Activated CD4-positive, alpha-beta T cell treated with anti-CD3 and anti-CD28 coated beads, Interleukin-2, amount 10 ng/mL, durations not matched to agents 24 days and 14 days (primary cell): ENCODE measurements at places on chromosomes 1 and 21.

DNA sequence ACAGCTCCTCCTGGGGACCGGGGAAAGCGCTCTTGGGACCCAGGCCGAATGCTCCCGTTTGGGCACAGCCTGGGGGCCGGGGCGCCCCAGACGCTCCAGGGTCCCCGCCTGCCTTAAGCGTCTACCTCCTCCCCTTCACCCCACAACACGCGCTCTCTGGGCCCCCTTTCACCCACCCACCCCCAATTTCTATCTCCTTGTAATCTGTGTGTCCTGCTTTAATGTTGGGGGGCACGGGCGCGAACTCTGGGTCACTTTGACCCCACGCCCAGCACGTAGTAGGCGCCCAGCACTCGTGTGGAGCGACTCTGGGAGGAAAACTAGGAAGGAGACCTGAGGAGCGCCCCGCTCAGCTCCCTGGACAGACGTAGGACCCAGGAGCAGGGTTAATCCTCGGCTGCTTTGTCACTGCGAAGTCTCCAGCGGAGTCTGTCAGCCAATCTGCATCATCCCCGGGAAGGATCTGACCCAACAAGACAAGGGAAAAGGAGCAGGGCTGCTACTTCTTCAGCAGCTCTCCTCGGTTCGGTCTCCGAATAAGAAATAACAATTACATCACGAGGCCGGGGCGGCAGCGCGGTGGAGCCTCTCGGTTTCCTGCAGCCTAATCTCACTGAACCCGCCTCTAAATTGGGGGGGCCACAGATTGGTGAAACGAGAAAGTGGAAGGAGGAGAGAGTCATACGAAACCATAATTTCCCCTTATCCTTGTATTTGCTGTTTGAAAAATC, 757 bp upstream of the NRIP1 start:
- peak overlapping the region; percentile 95 for H3K27ac ChIP-seq
- H3K36me3 ChIP-seq, result no peaks in the 10 kb centered on the region
- H3K4me1 ChIP-seq, result peaks cover 42% of the 10 kb centered on the region
- peak; percentile 92 for DNase-seq
- peak overlapping the region; percentile 95 for H3K4me3 ChIP-seq
- H3K27me3 ChIP-seq, result peaks cover 32% of the 10 kb centered on the region

GRCh38 chr1:59020151-59020997, 236.5 kb upstream of the JUN start:
- peaks cover 10% of the 10 kb centered on the region for H3K36me3 ChIP-seq
- peak overlapping the region; percentile 82 for H3K4me3 ChIP-seq
- peak overlapping the region; percentile 95 for H3K27ac ChIP-seq
- no peaks in the 10 kb centered on the region for H3K27me3 ChIP-seq
- H3K4me1 ChIP-seq, result peaks cover 51% of the 10 kb centered on the region

DNA sequence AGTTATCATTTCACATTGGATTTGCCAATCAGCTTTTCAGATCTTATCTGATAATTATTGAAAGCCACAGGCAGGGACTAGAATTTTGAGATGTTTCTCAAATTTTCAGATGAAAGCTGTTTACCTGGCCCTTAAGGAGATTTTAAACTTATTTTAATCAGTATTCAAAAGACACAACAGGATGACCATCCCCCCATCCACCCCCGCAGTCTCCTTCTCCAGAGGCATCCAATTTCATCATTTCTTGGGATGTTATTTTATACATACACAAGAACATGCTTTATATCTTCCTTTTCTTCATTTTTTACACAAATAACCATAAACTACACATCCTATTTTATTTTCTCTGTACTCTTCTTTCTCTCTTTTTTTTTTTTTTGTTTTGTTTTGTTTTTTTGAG, 470.9 kb downstream of the SMYD3 start:
- H3K36me3 ChIP-seq, result no peaks in the 10 kb centered on the region
- no peak for DNase-seq
- no peaks in the 10 kb centered on the region for H3K4me1 ChIP-seq
- no peak overlapping the region for H3K4me3 ChIP-seq
- no peaks in the 10 kb centered on the region for H3K27me3 ChIP-seq

DNA sequence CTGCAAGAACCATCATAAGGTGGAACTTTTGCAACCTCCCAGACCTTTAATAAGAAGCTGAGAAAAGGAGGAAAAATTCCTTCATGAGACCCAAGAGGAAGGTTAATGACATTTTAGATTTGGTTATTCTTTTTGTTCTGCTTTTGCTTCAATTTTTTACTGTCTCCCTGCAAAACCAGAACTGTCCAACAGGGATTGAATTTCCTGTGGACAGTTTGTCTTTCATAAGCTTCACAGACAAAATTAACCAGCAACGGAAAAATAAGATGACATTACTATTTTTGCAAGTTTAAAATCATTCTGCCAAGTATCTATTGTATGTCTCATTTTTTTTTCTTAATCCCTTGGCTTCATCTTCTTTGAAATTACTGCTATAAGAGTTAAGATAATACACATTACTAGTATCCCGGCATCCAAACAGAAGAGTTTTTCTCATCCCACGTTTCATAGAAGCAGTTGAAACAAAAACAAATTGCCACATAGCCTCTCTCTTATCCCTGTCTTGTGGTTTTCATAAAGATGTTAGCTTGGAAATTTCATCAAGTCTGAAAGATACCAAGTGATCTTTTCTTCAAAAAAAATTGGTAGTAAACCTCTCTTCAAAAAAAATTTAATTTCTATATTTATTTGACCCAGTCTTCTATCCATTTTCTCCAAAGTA, 465.3 kb upstream of the PTBP2 start:
- no peaks in the 10 kb centered on the region for H3K4me1 ChIP-seq
- no peaks in the 10 kb centered on the region for H3K27me3 ChIP-seq
- no peaks in the 10 kb centered on the region for H3K36me3 ChIP-seq
- H3K27ac ChIP-seq, result no peak overlapping the region
- DNase-seq, result no peak

DNA sequence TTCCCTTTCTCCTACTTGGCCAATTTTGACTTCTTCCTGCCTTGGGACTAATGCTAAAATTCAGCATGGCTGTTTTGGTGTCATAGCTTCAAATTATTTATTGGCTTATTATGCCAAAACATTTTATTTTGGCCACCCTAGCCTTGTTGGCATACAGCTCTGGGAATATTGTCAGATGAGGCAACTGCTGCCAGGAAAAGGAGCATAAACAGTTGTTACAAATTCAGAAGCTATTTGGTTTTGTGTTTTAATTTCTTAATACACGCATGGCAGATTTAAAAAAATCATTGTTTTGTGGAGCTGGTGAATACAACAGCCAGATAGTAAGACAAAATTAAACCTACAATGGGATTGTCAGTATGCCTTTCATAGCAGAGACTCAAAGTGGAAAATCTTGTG, 66.8 kb upstream of the BCL10 start:
- no peak overlapping the region for H3K4me3 ChIP-seq
- H3K4me1 ChIP-seq, result no peaks in the 10 kb centered on the region
- no peak for DNase-seq
- H3K27ac ChIP-seq, result no peak overlapping the region

GRCh38 chr21:33063375-33063883, 6.5 kb upstream of the OLIG1 start:
- no peak overlapping the region for H3K27ac ChIP-seq
- peaks cover 3% of the 10 kb centered on the region for H3K4me1 ChIP-seq
- H3K36me3 ChIP-seq, result no peaks in the 10 kb centered on the region
- no peak overlapping the region for H3K4me3 ChIP-seq

DNA sequence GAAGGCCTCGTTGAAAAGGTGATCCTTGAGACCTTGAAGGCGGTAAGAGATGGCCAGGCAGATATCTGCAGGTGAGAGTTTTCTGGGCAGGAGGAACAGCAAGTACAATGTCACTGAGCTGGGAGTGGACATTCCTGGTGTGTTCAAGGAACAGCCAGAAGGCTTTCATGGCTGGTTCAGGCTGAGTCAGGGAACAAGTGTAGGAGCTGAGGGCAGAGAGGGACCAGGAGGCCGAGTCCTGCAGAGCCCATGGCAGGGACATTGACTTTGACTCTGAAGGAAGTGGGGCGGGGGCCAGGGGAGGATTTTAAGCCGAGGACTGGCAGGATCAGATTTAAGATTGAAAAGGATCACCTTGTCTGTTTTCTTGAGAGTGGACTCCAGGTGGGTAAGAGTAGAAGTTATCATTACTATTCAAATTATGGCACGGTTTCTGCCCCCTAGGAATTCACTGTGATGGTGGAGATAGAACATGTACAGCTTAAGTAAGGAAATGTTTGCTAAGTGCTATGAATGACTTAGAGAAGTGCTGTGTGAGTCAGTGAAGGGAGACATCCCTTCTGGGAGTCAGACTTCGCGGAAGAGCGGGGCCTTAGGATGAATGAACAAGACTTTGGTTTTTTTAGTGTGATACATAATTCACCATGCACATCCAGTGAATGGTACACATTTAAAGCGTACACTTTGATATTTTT, 202.3 kb downstream of the KIF26B start:
- no peak for DNase-seq
- no peak overlapping the region for H3K27ac ChIP-seq
- no peaks in the 10 kb centered on the region for H3K4me1 ChIP-seq
- no peak overlapping the region for H3K4me3 ChIP-seq

DNA sequence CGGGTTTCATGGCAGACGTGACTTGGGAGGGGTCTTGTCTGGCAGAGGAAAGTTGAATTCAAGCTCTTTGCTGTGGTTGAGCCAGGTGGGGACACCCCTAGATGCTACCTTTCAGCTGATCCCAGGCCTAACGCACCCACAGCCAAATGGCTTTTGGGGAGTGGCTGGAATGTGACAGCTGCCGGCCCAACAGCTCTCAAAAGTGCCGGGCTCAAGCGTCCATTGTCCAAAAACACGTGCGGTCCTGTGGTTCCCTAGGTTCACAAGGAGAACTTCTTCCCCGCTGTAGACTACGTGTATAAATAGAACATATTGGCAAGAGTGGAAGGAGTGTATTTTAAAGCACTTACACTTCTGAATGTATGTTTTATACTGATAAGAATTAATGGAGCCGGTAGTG, 87.1 kb upstream of the ARHGEF16 start:
- no peaks in the 10 kb centered on the region for H3K36me3 ChIP-seq
- H3K27ac ChIP-seq, result no peak overlapping the region
- no peak overlapping the region for H3K4me3 ChIP-seq
- H3K27me3 ChIP-seq, result no peaks in the 10 kb centered on the region

DNA sequence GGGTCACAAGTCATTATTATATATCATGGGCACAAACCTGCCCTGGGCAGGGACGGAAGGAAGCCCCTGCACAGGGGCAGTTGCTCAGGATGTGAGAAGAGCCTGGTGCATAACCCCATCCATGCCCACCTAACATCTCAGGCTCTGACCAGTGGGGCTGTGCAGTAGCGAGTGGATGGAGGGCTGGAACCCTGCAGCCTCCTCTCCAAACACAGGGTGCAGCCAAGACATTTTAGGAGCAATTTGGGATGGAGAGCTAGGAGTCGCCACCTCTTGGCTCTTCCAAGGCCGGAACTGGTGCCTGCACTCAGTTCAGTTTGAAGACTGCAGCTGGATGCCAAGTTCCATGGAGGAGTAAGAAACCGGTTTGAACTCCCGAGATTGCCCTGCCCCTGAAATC, 2.8 kb downstream of the MX1 start:
- H3K36me3 ChIP-seq, result peaks cover 64% of the 10 kb centered on the region
- peaks cover 68% of the 10 kb centered on the region for H3K4me1 ChIP-seq
- no peaks in the 10 kb centered on the region for H3K27me3 ChIP-seq
- H3K4me3 ChIP-seq, result peak overlapping the region; percentile 97
- DNase-seq, result no peak

DNA sequence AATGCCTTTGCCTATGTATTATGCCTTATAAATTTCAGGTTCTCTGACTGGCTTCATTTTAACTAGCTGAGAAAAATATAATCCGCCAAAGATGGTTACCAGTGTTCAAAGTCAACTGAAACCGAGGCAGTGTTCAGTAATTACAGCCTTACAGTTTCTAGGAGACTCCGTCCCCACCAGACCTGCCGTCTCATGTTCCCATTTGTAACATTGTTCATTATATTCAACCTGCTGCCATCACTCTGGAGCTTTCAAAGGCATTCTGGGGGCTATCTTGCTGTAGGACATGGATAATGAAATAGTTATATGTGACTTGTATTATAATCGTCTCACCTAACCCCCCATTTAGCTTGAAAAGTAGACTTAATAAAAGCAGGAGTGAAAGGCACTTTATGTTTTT, 302.5 kb downstream of the RWDD3 start:
- no peaks in the 10 kb centered on the region for H3K36me3 ChIP-seq
- H3K4me3 ChIP-seq, result no peak overlapping the region
- no peak for DNase-seq
- H3K4me1 ChIP-seq, result no peaks in the 10 kb centered on the region
- H3K27ac ChIP-seq, result no peak overlapping the region

- H3K4me3 ChIP-seq, result no peak overlapping the region
- no peaks in the 10 kb centered on the region for H3K4me1 ChIP-seq
- DNase-seq, result no peak
- peaks cover 33% of the 10 kb centered on the region for H3K27me3 ChIP-seq
- H3K36me3 ChIP-seq, result no peaks in the 10 kb centered on the region
Measured at GRCh38 chr1:116367256-116367945, 5.6 kb upstream of the ATP1A1 start.

- DNase-seq, result no peak
- H3K4me3 ChIP-seq, result no peak within 1 kb of the TSS
- H3K36me3 ChIP-seq, result no peaks in the 10 kb centered on the region
- H3K27me3 ChIP-seq, result peaks cover 56% of the 10 kb centered on the region
- H3K27ac ChIP-seq, result no peak within 1 kb of the TSS
Measured at GRCh38 chr21:41316200-41317062, at the start of gene FAM3B. Gene FAM3B, plus strand, starts transcription at chr21:41316801. Its CDS starts 79 bp downstream, at chr21:41316880.

DNA sequence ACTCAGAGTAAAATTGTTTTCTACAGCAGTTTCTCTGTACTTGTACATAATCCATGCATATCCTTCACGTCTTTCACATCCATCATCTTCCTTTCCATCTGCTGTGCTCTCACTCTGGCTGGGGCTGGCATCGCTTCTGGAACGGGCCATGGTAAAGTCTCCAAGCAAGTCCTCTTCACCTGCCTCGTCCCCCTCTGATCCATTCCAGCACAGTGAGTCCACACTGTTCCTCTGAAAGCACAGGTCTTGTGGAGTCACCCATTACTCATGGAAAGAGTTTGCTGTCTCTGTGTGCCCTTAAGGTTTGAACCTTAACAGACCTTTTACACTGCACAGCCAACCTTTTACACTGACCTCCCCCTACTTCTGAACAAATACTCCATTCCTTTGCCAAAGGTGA, 313.6 kb downstream of the ASTN1 start:
- H3K4me3 ChIP-seq, result no peak overlapping the region
- no peaks in the 10 kb centered on the region for H3K36me3 ChIP-seq
- DNase-seq, result no peak
- H3K27me3 ChIP-seq, result no peaks in the 10 kb centered on the region
- H3K4me1 ChIP-seq, result no peaks in the 10 kb centered on the region

DNA sequence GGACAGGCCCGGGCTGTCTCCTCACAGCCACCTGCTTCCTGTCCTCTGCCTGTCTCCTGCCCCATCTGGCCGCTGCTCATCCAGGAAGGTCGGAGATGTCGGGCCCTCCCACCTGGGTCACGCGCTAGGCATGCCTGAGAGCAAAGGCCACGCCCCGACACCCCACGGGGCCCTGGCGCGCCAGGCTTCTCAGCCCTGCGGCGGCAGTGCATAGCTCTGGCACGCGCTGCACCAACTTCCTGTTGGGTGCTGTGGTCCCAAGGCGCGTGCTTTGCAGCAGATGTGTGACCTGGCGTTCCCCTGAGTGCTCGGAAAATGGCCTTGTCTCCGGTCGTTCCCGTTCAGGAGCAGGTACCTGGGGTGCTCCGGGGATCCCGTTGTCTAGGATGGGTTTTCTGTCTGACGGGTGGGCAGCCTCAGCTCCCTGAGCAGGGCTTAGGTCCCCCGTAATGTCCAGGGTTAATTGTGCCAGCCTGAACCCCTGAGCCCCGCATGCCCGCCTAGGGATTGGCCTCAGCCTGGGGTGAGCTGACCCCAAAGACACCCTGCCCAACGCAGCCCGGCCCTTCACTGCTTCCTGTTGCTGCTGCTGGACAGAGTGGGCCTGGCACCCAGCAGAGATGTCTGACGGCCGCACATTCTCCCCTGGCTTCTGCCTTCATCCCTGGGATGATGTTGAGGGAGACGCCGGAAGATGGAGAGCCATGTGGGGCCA, 19.4 kb upstream of the KCNAB2 start:
- peak overlapping the region; percentile 95 for H3K27ac ChIP-seq
- H3K4me3 ChIP-seq, result peak overlapping the region; percentile 94
- peak; percentile 98 for DNase-seq
